T1000 (cell line): ENCODE measurements at places on chromosomes 12 and 14.
A peak's percentile ranks its signal among the peaks of the same experiment; 100 is the strongest.

GRCh38 chr14:92599811-92600210 is 86.2 kb downstream of the RIN3 start:
- peak; percentile 44 for DNase-seq

DNA sequence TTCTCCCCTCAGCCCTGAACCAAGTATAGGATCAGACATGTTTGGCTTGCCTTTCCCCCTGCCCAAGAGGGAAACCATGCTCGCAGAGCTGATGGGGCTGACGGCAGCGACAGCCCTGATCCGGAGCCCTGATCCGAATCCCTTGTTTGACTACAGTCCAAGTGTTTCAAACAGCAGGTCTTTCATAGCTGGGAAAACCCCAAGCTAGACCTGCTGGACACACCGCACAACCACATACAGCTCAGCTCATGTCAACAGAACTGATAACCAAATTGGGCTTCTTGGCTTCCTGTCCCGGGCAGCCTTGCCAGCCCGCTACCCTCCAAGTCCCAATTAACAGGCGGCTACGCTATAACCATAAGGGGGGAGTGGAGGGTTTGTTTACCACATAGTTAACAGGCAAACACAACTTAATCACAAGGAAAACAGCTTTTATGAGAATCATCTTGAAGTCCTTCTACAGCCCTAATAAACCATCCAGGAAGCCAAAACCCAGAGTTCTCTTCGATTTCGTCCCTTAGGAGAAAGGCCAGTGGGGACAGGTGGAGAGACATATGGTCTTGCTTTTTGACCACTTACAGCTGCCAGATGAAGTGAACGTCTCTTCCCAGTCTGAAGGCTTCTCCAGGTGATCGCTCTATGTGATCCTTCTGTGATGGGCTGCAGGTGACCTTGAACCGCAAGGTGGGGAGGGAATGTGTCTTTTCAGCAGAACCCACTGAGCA is 64.5 kb upstream of the MANSC4 start:
- no peak for DNase-seq

DNA sequence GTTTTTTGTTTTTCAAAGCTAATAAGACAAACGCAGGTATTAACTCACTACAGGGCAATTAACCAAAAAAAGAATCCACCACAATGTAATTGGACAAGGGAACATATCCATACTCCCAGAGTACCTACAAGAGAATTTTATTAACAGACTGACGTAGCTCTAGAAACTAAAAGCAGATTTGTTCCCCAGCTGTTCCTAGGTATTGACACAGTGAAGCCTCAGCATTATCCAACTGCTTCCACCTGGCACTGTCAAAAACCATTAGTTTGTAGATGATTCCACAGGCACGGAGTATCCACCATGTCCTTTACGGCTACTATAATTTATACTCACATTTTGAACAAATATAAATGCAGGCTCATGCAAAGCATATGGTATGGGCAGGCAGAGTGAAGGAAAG is 22.3 kb downstream of the PPM1H start:
- DNase-seq = no peak

GRCh38 chr12:101743724-101744472 is 4.6 kb upstream of the SYCP3 start:
- no peak for DNase-seq

- DNase-seq = no peak
Measured at GRCh38 chr12:120168337-120168736, 26.2 kb downstream of the GCN1 start.

DNA sequence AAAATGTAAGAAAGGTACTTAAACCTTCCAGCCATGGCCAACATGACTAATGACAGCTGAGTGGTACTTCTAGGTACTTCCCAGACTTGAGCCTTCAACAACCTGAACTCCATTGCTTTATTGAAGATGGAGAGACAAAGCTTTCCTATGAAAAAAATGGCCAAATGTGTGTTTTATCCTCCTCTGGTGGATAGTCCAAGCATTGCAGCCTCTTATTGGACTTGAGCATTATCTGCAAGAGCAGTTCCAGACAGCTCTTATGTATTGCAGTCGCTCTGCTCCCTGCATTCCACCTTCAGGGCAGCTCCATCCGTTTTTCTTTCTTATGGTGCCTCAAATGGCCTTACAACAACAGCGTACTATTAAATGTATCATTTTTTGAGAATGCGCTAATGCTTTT is 588.2 kb downstream of the NRXN3 start:
- no peak for DNase-seq

- DNase-seq = no peak
Measured at GRCh38 chr12:79558924-79559469, 131.8 kb downstream of the PAWR start.

DNA sequence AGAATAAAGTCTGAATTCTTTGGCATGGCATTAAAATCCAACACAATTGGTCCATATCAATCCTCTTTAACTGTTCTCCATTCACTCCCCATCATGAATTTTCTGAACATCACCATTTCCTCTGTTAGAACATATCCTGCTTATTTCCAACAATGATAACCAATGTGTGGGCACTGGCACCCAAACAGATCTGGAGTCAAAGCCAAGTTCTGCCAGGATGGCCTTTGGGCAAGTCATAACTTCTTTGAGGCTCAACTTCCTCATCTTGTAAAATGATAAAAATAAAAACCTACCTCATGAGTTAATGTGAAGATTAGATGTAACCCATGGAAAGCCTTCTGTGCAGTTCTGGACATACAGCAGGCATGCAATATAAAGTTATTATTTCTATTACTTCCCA is 12.5 kb downstream of the PAWR start:
- DNase-seq = no peak

- DNase-seq = no peak
Measured at GRCh38 chr12:121784460-121784859, 9.0 kb downstream of the RHOF start.

DNA sequence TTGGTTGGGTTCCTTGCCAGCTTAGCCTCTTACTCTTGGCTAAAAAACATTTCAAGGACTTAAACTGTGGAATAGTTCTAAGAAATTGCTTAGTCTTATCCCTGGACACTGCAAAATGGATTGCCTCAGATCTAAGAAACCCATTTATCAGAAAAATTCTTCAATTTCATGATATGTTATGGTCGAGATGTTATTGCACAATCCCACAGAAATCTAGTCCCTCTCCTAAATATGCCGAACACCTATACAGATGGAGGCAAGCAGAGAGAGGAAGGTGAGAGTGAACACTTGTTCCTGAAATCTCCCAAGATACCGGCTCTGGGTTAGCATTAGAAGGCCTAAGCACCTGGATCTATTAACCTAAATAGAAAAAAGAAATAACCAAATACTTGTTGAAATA is 267.2 kb downstream of the PAWR start:
- DNase-seq = no peak

- DNase-seq = no peak
Measured at GRCh38 chr12:15214851-15215601, 6.2 kb downstream of the RERG start.

- DNase-seq = peak; percentile 100
Measured at GRCh38 chr12:54378796-54379397, 5.6 kb downstream of the ZNF385A start.

GRCh38 chr12:41743835-41744234 is 400.8 kb downstream of the GXYLT1 start:
- no peak for DNase-seq

GRCh38 chr14:102694530-102695166 is 82.6 kb upstream of the TRAF3 start:
- DNase-seq = peak; percentile 1

DNA sequence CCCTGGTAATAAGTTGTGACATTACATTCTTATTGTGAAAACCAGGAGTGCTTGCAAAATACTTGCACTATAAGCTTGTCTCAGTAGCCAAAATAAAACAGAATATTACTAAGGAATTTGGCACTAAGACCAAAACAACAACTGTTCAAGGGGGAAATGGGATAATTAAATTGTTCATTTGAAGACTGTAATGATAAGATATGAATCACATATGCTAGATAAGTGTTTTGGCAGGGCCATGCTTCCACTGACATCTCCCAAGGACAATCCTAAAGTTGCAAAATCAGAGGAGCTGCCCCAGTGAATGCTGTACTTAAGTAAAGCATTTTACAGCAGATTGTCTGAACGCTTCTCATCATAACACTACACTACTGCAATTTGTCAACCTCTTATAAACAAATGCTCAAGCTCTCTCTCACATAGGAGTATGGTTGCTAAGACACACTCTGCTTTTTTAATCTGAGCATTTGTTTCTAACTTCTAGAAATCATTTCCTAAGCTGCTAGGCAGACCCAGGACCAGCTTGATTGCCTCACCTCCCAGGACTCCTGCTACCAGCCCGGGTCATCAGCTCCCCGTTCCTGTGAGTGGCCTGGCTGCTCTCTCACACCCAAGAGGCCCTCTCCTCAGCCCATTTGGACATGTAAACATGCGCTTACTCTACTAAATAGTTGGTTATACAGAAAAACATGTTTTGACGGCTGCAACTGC is 191.5 kb downstream of the PAX9 start:
- DNase-seq = no peak

DNA sequence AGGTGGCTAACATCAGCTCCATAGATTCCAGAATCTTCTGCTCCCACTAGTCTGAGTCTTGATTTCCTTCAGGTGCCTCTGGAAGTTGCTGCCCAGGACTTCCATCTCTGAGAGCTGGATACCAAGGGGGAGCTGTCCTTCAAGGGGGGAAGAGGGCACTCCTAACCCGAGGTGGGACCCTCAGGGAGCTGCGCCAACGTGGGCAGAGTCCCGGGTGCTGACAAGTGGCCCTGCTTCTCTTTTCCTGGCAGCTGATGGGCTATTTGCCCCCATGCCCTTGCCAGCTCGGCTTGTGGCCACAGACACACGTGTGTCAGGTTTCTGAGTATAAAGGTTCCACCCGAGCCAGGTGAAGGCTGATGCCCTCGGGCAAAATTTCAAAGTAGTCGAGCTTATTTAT is 272.5 kb downstream of the TTC8 start:
- DNase-seq = no peak

DNA sequence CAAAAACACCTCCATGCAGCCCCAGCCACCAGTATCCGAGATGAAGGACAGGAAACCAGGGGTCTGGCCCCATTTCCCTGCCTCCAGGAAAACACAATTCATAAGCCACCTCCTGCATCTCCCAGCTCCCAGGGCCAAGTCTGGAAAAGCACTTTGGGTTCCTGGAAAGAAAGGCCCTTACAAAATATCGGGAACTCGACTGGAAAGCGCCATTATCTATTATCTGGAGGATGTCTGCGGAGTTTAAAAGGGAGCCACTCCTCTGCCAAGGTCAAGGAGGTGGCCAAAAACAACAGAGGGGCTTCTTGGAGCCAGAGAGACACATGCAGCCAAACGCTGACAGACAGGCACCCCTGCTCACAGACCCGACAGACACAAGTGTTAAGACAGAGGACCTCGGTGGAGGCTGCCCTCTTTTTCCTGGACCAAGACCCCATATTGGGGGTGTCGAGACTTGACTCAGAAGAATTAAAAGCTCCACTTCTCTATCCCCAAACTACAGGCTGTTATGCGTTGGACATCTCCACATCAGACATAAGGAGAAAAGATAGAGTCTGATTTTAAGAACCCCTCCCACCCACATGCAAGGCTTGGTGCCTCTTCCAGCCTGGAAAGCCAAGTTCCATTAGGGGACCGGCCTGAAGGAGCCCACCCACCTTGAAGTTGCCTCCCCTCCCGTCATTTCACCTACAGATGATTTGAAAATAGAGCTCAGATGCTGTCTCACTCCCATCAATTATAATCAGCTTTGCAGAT is 9.6 kb downstream of the ACTN1 start:
- DNase-seq = no peak

GRCh38 chr14:67240168-67240932 is 885 bp upstream of the PALS1 start:
- peak; percentile 73 for DNase-seq
